CD4-positive, alpha-beta T cell treated with Interleukin-15 for 1 hour (primary cell): ENCODE measurements at places on chromosomes 6 and 20.

DNA sequence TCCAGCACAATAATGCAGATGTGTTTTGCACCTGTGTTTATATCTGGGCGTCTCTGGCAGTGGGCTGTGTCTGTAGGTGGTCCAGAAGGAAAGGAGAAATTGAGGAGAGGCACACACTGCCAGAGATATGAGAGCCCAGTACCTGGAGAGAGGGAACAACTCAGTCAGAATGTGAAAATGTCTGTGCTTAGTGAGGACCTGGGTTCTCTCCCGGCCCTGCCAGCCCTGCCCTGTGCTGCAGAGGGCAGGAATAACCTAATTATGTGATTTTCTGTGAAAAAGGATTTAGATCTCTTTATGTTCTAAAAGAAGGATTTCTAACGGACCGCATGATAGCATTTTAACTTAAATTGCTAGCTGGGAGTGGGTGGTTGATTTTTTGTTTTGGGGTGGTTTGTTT, 8.3 kb upstream of the EXOC2 start:
- no peak for DNase-seq

DNA sequence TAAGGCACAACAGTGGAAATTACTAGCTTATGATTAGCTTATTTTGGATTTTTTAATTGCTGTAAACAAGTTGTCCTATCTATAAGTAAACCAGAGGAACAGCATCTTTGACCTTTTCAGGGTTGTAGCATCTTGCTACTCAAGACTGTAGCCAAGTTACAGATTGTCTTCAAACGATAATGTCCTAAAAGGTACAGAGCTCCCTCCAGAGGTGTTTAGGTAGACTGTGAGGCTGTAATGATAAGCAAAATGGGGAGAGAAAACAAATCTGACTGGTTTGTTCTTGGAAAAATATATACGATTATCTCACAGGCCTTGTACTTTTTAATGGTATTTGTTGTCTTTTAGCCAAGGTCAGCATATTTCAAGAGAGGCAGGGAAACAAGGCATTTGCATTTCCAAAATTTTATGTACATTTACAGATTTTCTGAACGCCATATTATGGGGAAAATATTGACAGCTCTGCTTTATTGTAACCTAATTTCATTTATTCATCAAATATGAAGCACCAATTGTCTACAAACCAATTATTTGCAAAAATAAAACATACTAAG, 273.4 kb downstream of the MEI4 start:
- no peak for DNase-seq

- no peak for DNase-seq
These were observed 396.5 kb downstream of the SMOC2 start for GRCh38 chr6:168837254-168838036.

DNA sequence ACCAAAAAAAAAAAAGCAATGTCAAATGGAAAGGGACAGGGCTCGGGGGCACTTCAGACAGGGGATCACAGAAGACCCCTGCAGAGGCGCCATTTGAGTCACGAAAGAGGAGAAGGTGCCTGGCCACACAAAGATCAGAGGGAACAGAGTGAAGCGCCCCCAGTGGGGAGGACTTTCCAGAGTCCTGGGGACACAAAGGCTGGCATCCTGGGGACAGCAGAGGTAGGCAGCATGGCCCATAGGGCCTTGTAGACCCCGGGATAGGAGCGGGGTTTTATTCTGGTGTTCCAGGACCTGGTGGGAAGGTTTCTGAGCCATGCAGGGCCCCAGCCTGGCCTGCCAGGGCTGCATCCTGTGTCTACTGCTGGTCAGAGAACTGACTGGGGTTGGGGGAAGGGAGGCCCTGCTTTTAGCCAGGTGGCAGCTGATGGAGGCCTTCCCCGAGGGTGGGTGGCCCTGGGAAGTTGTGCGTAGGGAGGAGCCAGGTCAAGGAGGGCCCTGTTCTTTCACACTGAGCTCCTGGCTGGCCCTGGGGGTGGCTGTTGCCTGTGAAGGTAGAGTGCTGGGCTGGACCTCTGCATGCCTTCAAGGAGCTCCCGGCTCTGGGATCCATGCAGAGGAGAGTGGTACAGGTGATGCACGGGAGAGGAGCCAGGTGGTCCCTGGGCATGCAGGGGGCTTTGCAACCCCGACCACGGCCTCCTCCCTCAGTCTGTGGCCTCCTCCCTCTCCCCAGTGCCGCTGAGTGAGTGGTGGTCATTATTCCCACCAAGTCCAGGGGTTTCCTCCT, 117.9 kb downstream of the CDH4 start:
- no peak for DNase-seq

- no peak for DNase-seq
These were observed 87.9 kb upstream of the BMP5 start for GRCh38 chr6:55963301-55963700.

DNA sequence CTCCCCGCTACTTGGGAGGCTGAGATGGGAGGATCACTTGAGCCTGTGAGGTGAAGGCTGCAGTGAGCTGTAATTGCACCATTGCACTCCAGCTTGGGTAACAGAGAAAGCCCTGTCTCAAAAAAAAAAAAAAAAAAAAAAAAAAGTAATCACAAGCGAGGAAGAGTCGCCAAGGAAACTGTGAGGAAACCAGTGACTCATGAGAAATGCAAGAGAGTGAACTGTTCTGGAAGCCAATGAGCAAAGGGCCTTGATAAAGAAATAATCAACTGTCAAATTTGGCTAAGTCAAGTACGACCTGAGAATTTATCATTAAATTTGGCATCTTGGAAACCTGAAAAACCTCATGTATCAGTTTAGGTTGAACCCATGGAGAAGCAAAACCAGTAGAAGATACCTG, 16.1 kb upstream of the LAMP5 start:
- no peak for DNase-seq

DNA sequence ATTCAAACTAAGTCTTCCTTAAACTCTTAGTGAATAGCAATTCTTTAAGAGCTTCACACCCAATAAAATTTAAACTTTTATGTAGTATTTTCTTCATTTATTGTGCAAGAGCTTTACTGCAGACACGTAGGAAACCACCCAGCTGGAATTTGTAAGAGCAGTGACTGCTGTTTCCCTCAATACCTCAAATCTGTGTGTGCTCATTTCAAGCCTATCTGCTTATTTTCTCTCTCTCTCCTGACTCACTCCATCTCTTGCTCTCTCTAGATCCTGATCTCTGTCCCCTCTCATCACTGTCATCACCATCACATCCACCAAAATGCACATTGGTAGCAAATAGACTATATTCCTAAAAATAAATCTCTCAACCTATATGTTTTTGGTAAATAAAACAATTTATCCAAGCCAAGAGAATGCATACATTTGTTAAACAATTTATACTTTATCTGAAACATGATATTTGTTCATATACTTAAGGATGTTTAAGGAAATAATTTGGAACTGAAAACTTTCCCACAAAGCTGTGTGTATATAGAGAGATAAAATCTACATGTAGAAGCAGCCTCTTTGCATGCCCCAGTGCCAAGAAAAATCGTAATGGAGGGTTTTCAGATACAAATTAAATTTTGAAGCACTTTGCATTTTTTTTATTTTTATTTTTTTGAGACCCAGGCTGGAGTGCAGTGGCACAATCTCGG, 273.0 kb downstream of the TFAP2A start:
- DNase-seq, result no peak

DNA sequence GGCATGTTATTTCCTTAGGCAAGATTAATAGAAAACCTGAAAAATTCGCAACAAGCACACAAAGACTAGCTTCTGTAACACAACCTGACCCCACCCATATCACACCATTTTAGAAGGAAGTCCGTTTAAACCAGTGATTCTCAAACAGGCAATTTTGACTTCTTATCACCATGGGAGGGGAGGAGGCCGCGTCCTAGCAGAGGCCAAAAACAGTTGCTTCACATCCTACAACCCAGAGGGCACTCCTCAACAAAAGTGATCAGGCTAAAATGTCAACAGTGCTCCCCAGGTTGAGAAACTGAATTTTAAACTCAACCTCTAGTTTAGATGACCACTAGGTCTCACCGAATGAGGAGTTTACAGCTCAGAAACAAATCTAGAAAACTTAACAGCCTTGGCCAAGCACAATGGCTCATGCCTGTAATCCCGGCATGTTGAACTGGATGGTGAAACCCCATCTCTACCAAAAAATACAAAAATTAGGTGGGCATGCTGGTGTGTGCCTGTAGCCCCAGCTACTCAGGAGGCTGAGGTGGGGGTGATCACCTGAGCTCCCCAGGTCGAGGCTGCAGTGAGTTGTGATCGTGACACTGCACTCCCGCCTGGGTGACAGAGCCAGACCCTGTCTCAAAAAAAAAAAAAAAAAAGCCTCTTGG, 3.4 kb downstream of the SNX5 start:
- peak; percentile 38 for DNase-seq

GRCh38 chr6:154301839-154302752, 54.5 kb downstream of the IPCEF1 start:
- peak; percentile 45 for DNase-seq

DNA sequence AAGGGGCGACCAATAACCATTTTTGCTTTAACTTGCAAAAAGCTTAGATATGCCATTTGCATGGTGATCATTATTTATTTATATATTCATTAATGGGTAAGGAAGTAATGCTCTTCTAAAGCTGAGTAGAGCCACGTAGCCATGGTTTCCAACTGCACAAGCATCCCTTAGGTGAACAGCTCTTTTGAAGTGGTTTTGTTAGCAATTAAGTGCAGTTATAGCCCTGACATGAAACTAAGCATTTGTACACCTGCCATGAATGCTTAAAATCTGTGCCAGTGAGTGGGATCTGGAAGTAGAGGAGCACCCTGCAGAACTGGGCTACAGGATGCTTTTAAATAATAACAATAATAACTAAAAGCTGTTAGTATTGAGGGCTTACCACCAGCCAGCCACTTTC, 19.1 kb downstream of the TRAF3IP2 start:
- no peak for DNase-seq

DNA sequence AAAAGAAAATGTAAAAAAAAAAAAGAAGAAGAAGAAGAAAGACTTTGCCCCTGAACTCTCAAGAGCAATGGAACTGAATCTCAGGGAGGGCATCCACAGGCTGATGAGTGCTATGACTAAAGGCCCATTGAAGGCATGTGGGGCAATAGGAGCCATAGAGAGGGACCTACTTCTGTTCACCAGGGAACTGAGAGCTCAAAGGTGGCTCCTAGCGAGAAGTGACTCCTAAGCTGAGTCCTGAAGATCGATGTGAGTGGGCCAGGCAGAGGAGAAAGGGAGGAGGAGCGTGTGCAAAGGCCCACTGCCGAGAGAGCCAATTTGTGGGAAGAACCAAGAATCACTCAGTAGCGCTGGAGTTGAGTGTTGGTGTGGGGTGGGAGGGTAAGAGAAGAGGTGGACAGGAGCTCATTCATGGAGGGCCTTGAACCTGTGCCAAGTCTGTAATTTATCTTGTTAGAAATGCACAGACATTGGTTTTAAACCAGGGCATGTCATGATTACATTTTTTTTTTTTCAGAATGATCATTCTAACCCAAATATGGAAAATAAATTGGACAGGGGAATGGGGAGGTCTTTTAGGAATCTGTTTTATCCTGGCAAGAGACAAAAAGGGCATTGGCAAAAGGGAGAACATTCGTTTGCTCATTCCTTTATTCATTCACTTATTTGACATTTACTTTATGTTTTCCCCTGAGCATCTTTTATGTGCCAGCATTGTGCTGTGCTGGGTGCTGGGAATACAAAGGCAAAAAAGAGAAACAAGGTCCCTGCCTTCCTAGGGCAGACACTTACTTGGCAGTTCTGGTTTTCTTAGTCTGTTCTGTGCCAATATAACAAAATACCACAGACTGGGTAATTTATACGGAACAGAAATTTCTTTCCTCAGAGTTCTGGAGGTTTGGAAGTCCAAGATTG, 67.4 kb upstream of the DSP start:
- no peak for DNase-seq

DNA sequence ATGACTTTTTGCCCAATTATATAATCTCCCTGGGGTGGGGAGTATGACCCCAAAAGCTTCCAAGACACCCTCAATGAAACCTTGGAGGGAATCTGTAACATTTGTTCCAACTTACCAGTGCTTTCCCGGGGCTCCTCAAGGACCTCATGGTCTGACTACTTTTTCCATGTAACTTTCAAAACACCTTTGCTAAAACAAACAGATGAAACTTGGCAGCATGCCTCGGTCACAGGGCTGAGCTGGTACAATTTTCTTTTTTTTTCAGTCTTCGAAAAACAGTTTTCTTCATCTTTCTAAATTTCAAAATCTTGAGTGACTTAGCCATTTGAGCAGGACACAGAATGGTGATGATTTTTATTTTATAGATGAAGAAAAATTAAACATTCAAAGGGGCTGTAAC, 241.2 kb downstream of the BMP7 start:
- DNase-seq, result no peak

GRCh38 chr6:155964544-155964943, 508.9 kb upstream of the NOX3 start:
- no peak for DNase-seq

DNA sequence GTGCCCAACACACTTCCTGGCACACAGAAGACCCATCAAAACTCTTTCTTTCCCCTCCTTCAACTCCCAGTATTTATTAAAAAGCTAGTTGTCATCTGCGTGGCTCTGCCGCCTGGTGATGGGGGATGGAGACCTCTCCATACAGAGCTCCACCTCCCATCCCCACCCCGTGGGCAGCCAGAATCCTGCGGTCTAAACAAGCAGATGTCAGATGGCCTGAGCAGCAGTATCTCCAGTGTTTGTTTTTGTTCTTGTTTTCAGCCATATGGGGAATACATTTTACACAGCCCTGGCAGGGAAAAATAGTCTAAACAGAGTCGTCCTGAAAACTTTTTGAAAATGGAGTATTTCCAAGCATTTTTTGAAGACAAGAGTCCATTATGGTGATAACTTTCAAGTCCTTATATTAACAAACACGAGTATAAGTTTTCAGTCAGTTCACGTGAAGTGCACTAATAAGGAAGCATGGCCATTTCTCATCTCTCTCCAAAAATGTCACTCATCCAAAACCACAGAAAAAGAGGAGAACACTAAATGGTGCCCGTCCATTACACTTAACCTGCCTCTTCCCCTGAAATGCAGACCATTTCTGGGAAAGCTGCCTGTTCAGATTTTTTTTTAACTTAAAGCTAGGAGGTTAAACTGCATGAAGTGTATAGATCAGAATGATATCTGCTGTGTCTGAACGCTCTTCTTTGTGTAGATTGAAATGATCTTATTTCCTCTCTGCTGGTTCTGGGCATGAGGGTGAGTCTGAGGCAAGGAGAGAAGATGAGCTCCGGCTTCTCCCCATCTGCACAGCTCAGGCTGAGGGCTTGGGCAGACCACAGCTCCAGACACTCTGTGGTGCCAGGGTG, 91.0 kb downstream of the TCP11 start:
- no peak for DNase-seq

GRCh38 chr20:62481425-62482145, 5.8 kb upstream of the GATA5 start:
- DNase-seq, result no peak

- DNase-seq, result no peak
These were observed 466.6 kb upstream of the AGPAT4 start for GRCh38 chr6:161740486-161740885.

DNA sequence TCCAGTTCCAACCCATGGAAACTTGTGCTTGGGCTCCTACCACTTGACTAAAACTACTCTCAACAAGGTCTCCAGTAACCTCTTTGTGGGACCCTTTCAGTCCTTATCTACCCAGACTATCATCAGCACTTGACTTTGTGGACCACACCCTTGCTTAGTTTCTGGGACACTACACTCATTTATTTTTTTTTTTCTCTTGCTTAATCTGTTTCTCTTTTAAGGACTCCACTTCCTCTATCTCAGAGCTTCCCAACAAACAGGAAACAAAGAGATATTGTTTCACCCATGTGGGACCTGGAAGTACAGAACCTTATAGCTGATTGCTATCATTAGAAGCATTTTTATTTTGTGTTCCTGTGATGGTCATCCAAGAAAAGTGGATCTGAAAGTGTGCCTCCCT, 28.8 kb upstream of the ME1 start:
- no peak for DNase-seq
